ENCODE measurements at places on chromosomes 12 and 14.

DNA sequence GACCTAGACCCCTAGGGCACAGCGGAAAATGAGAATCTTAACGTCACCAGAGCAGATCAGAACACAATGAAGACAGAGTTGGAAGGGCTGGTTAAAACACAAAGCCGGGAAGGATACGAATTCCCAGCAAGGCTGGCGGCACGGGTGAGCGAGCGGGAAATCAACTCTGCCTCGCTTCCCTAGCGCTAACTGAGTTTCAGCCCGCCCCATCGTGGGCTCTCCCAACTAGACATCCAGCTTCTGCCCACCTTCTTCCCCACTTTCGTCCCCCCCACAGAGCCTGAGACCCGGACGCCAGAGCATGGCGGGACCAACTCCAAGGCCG lies 377 bp downstream of the CCNT1 start:
- no peak for DNase-seq

DNA sequence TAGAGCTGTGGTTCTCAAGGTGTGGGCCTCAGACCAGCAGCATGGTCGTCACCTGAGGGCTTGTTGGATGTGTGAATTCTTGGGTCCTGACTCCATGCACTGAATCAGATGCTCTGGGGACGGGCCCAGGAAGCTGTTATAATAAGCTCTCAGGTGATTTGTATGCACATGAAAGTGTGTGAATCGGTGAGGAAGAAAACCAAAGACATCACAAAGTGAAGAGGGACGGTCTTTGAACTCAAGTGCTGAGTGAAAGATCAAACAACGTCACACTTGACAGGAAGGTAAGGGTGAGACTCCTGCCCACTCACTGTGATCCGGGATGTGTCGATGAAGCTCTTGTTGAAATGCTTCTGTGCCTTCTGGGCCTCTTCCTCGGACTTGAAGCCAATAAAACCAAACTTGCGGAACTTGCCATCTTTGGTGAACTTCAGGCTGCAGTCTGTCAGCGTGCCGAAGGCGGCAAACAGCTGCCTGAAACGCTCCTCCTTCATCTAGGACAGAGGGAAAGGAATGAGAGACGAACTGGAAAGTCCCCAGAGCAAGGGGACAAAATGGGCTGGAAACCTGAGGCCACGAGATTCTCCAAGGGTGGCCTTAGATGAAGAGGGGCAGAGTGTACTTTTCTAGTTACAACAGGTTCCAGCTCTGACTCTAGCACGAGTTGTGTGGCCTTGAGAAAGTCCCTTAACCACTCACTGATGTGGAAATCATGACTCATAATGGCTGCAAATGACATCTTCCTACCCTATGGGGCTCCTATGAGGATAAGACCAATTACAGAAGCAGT lies 4.0 kb downstream of the RBM19 start:
- peak; percentile 4 for DNase-seq

DNA sequence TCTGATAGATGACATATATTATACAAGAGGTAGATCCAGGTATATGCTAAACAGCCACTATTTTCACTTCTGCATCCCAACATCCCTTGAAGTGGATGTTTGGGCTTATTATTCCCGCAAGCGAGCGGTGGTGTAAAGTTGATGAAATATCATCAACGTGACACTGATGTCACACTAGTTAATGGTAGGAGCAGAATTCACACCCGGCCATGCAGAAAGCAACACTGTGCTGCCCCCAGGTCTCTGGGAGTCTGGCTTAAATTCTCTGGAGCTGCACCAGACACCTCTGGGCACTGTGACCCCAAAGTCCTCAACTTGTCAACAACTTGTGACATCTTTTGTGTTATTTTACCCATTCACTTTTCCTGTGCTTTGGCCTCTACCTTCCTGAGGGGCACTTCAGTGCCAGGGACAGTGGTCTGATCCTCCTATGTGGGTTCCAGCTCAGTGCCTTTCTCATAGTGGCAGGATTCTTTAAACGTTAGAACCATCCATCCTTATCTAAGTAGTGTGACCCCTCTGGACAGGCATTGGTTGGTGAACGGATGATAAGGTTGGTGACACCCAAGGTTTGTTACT lies 952 bp downstream of the DRAM1 start:
- DNase-seq: peak; percentile 95

- no peak for DNase-seq
Measured at GRCh38 chr12:124630791-124631313, 63.4 kb upstream of the NCOR2 start.

GRCh38 chr12:52975820-52976573 lies 27.1 kb downstream of the KRT18 start:
- DNase-seq: no peak

DNA sequence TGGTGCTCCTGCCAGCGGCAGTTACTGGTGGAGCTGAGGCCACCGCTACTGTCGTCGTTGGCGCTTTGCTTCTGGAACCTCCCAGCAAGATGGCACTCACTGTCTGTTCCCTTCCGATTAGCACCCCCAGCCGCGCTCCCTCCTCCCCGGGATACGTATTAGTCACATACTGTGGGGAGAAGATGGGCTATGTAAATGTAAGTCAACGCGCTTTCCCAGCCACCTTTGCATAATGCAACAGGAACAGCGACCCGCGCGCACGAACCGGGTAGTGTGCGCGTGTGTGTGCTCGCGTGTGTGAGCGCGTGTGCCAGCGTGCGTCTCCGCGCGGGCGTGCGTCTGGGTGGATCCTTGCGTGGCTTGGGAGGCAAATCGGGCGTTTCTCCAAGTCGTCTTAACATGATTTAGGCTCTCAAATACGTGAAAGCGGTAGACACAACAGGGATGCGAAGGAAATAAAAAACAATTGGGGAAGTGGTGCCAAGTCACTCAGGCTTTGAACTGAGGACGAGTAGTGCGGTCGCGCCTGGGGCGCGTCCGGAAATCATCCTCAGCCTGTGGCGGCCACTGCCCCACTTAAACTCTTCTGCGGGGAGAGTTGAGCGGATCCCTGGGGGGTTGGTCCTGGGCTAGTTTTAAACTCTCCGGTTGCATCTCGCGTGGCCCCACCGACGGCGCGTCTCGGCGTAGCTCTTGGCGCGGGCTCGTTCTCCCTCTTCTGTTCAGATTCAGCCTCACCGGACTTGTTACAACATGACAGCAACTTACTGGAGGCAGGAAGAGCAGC lies 1.8 kb downstream of the FLRT2 start:
- peak; percentile 4 for DNase-seq

DNA sequence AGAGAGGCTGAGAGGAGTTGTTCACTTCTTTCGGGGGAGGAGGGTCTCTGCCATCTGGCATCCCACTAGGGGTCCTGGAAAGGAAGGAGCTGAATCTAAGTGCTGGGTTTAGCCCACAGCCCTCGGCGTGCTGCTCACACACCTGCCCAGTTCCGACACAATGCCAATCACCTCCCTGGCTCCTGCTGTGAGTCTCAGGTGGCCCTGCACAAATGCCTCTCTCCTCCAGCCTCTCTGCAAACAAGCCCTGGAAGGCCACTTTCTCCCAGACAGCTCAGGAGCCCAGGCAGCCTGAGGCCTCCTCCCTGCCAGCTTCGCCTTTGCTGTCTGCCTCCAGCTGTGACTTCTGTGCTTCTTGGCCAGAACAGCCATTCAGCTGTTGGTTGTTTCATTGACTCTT lies 51.2 kb downstream of the SMIM41 start:
- DNase-seq: no peak

- DNase-seq: no peak
Measured at GRCh38 chr12:52241205-52241842, 8.3 kb downstream of the KRT7 start.

DNA sequence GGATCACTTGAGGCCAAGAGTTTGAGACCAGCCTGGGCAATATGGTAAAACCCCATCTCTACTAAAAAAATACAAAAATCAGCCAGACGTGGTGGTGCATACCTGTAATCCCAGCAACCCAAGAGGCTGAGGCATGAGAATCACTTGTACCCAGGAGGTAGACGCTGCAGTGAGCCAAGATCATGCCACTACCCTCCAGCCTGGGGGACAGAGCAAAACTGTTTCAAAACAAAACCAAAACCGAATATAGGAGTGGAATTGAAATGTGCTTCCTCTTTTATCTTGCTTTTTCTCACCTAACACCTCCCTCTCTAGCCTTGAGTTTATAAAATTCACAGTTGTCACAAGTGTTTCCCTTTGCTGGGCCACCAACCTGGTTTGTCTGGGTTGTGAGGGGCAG lies 181.9 kb downstream of the PAH start:
- no peak for DNase-seq

DNA sequence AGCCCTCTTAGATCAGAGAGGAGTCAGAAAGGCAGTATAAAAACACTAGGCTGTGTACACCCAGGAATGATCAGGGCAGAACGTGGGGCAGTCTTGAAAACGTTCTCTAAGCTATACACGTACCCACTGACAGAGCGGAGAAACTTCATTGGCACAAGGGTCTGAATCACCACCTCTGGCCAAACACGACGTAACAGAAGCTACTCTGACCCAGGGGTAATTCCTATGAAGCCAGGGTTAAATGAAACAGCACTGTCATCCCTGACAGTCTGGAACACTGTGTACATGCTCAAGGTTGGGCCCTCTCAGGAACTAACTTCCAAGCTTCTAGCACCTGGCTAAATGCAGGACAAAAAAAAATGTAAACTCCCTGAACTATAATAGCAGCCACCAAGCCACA lies 38.4 kb downstream of the PARP11 start:
- DNase-seq: no peak

DNA sequence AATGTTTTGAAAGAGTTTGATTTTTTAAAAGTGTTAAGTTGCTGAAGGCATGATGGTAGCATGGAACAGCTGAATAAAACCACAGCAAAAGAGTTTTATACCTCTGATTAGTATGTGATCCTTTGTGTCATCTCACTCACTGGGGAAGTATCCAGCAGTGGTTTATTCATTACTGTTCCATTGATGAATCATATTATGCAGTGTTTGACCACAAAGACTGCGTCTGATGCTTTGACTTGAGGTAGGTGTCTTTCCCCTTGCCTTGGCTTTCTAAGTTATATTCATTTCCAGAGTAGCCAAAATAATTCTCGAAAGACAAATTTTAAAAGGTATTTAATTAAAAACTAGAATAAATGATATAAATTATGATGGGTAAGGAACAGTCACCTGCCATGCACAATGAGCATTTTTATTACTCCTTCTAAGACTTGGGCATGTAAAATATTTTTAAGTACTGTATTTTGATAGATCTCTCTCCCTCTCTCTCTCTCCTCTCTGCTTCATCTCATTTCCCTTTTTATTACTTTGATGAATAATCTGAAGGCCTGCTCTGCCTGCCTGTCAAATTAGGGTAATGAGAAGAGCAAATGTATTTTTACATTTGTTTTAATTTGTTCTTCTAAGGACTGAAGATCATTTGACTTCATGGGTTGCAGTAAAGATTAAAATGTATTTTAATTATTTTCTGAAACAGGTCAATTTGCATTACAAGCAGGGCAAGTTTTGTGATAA lies 164.9 kb downstream of the NAV3 start:
- no peak for DNase-seq

GRCh38 chr14:77580964-77581505 lies 35.4 kb downstream of the SPTLC2 start:
- peak; percentile 67 for DNase-seq

DNA sequence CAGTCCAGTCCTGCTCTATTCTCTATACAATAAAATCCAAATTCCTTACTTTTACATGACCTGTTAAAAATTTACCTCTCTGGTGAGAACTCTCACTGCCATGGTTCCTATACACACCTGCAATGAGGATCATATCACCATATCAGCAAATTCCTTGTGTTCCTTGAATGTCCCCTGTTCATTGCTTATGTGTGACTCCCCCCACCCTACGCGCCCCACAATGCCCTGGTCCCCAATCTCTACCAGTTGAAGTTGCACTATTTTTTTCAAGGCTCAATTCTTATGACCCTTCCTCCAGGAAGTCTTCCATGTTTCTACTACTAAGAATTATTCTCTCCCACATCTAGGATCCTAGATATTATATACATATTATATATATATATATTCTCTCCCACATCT lies 82.2 kb upstream of the NEDD1 start:
- no peak for DNase-seq

DNA sequence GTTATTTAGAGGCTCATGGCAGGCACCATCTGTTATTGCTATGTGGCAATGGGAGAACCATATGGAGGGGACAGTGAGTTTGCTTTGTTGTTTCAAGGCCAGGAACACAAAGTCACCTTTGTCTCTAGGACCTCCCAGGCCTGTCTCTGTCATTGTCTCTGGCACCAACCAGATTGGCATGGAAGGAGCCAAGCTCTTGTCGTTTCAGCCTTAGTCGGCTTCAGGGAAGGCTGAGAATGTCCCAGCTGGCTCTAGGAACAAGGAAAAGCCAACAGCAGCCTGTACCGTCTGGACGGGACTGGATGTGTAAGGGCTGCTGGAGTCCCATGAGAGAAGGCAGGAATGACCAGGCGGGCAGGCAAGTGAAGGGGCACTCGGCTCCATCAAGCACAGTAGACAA lies 29.2 kb downstream of the RPH3A start:
- DNase-seq: no peak

DNA sequence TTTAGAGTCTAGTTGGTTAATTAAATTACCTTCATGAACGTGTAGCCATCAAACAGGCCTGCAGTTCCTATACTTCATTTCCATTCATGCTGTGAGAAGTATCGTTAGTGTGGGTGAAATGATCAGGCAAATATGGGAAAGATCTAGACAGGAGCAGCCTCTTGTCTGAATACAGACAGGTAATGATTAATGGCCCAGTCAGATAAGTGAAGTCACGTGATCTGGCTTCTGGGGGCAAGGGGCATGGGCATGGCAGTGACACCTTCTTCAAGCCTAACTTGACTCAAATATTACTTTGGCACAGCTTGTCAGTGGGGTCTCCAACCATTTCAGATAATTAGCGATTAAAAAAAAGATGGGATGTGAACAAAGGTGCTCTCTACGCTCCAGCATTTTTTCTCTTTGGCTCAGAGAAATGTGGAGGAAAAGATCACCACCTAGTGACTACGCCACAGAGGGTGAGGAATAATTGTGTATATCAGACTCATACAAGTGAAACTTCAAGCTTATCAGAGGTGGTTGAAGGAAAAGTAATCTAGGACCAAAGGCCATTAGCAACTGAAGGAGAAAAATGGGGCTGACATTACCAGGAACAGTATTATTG lies 17.8 kb downstream of the GUCY2C start:
- no peak for DNase-seq

DNA sequence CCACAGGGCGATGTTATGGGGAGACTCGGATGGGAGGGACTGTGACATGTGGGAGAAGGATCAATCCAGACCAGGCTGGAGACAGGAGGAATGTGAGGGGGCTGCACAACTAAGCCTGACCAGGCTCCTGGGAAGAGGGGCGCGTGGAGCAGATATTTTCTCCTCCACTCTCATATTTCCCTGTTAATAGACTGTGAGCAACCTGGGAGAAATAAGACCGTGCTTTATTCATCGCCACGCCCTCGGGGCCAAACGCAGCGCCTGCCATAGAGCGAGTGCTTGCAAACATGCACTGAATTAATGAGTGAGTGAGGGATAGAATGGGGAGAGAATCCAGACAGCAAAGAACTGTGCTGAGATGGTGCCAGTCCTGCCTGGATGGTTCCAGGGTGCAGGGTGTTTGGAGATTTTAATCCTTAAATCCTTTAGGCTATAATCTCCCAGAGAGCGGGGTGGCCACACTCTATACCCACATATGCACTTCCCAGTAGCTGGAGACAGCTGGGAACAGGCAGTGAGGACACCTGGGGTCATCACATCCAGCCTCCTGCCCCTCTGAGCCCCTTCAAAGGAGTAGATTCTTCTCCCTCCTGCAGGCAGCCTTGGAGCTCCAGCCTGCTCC lies 13.6 kb upstream of the FAIM2 start:
- DNase-seq: no peak

- no peak for DNase-seq
Measured at GRCh38 chr14:72315714-72316113, 383.5 kb downstream of the RGS6 start.

- DNase-seq: peak; percentile 64
Measured at GRCh38 chr12:116943419-116944372, 32.9 kb downstream of the FBXW8 start.

Measured in hematopoietic multipotent progenitor cell treated with erythropoietin and hydrocortisone succinate and interleukin-3 and kit ligand, for 8 days (in vitro differentiated cells).